ENCODE measurements at places on chromosomes 2 and 18. TPM values are rescaled to one million over a fixed set of nuclear protein-coding genes. Genes with fewer than 3 reads are reported as not detected.

The TCF23 gene
- total RNA-seq, result 0.16 TPM

The FOXI3 gene
- not detected for total RNA-seq

The SMC6 gene
- 12.7 TPM for total RNA-seq

The LIMS1 gene
- 84.3 TPM for total RNA-seq

The SELENOI gene
- 14.3 TPM for total RNA-seq

The GRB14 gene
- 22.1 TPM for total RNA-seq

The COLEC11 gene
- total RNA-seq, result 1.9 TPM

The SERPINB2 gene
- total RNA-seq, result not detected

The DAW1 gene
- not detected for total RNA-seq

The MYOM1 gene
- 611 TPM for total RNA-seq

The ABCG5 gene
- total RNA-seq, result not detected

The EVA1A gene
- total RNA-seq, result 0.84 TPM

The CCDC150 gene
- total RNA-seq, result 0.89 TPM

The DCDC2C gene
- not detected for total RNA-seq

The MRPL30 gene
- total RNA-seq, result 39.3 TPM

The ERFE gene
- total RNA-seq, result 0.51 TPM

The VSNL1 gene
- 10.4 TPM for total RNA-seq

The L3MBTL4 gene
- 1.1 TPM for total RNA-seq

The ALPG gene
- total RNA-seq, result not detected

The ATP8B1 gene
- total RNA-seq, result 5.0 TPM

The RIT2 gene
- total RNA-seq, result not detected

The ALPI gene
- not detected for total RNA-seq

The MBD5 gene
- 36.6 TPM for total RNA-seq

The CFAP65 gene
- not detected for total RNA-seq

The HOXD3 gene
- 0.30 TPM for total RNA-seq

The TRIM43 gene
- not detected for total RNA-seq

The GTF2A1L gene
- not detected for total RNA-seq

The FIGN gene
- total RNA-seq, result 16.7 TPM

The KCNS3 gene
- total RNA-seq, result 4.5 TPM

The INPP5D gene
- 5.2 TPM for total RNA-seq

The CRYBA2 gene
- not detected for total RNA-seq

The SKA1 gene
- 0.38 TPM for total RNA-seq

The TAF1B gene
- 6.3 TPM for total RNA-seq

The BZW1 gene
- 80.4 TPM for total RNA-seq

The STK16 gene
- total RNA-seq, result 17.1 TPM

The ZSCAN30 gene
- total RNA-seq, result 9.5 TPM

The PID1 gene
- total RNA-seq, result 8.4 TPM

The INHBB gene
- 7.1 TPM for total RNA-seq
